Left renal pelvis (tissue), 4 donors: ENCODE measurements at places on chromosomes 6 and 20. TPM values are rescaled to one million over a fixed set of nuclear protein-coding genes. Genes with fewer than 3 reads are reported as not detected.

Gene MLN
- not detected for polyA plus RNA-seq

Gene CST7
- 0.92 TPM for polyA plus RNA-seq

Gene E2F1
- 14.2 TPM for polyA plus RNA-seq

Gene OXT
- 0.93 TPM for polyA plus RNA-seq

Gene GPR6
- polyA plus RNA-seq = not detected

Gene CD109
- 11.8 TPM for polyA plus RNA-seq

Gene SAPCD1
- polyA plus RNA-seq = 2.7 TPM

Gene RBBP8NL
- 3.0 TPM for polyA plus RNA-seq

Gene WFDC12
- polyA plus RNA-seq = not detected

Gene NOTCH4
- 14.3 TPM for polyA plus RNA-seq

Gene PSORS1C1
- not detected for polyA plus RNA-seq

Gene SLC2A4RG
- 71.6 TPM for polyA plus RNA-seq

Gene TM9SF4
- 69.1 TPM for polyA plus RNA-seq

Gene SENP6
- polyA plus RNA-seq = 122 TPM

Gene MARCKS
- 237 TPM for polyA plus RNA-seq

Gene TRIM31
- not detected for polyA plus RNA-seq

Gene GDAP1L1
- polyA plus RNA-seq = 0.32 TPM

Gene PNRC1
- 130 TPM for polyA plus RNA-seq

Gene FGD2
- 3.0 TPM for polyA plus RNA-seq

Gene ACTL10
- 0.37 TPM for polyA plus RNA-seq

Gene PDYN
- polyA plus RNA-seq = 0.20 TPM

Gene SAMD5
- 16.2 TPM for polyA plus RNA-seq

Gene ELOVL4
- polyA plus RNA-seq = 8.0 TPM

Gene VGLL2
- polyA plus RNA-seq = not detected

Gene CCN5
- 0.11 TPM for polyA plus RNA-seq

Gene HRH3
- polyA plus RNA-seq = 0.07 TPM

Gene SIRPD
- polyA plus RNA-seq = not detected

Gene PXDC1
- polyA plus RNA-seq = 18.1 TPM

Gene GLP1R
- 0.12 TPM for polyA plus RNA-seq

Gene PGC
- polyA plus RNA-seq = not detected

Gene ADAM33
- polyA plus RNA-seq = 77.0 TPM

Gene CD24
- 1,384 TPM for polyA plus RNA-seq

Gene ADGRB3
- 1.1 TPM for polyA plus RNA-seq

Gene SLC32A1
- polyA plus RNA-seq = not detected

Gene MYLK4
- 1.3 TPM for polyA plus RNA-seq

Gene ETV7
- polyA plus RNA-seq = 0.11 TPM

Gene IL17F
- polyA plus RNA-seq = not detected

Gene TREM1
- 1.3 TPM for polyA plus RNA-seq

Gene RGS17
- polyA plus RNA-seq = 4.1 TPM

Gene ANKRD66
- polyA plus RNA-seq = not detected

Gene GRIK2
- 14.2 TPM for polyA plus RNA-seq

Gene HTR1E
- 0.58 TPM for polyA plus RNA-seq

Gene ADGRG6
- 29.8 TPM for polyA plus RNA-seq

Gene GNMT
- polyA plus RNA-seq = 0.66 TPM
